ENCODE measurements at places on chromosomes 5 and 9. TPM values are rescaled to one million over a fixed set of nuclear protein-coding genes. Genes with fewer than 3 reads are reported as not detected.

Gene NEUROG1
- not detected for total RNA-seq

Gene GZMA
- total RNA-seq = 9.9 TPM

Gene SLC6A19
- 5.5 TPM for total RNA-seq

- no peak for DNase-seq
Measured at GRCh38 chr9:107867738-107868137, 378.2 kb upstream of the KLF4 start.

Measured in stomach (tissue), 19 donors.